Hepatocyte (in vitro differentiated cells): ENCODE measurements at places on chromosomes 5 and 9. TPM values are rescaled to one million over a fixed set of nuclear protein-coding genes. Genes with fewer than 3 reads are reported as not detected.

The PTGER4 gene
- total RNA-seq, result 1.4 and 7.1 TPM in 2 replicates

The LCN9 gene
- 2.2 and 2.6 TPM in 2 replicates for total RNA-seq

DNA sequence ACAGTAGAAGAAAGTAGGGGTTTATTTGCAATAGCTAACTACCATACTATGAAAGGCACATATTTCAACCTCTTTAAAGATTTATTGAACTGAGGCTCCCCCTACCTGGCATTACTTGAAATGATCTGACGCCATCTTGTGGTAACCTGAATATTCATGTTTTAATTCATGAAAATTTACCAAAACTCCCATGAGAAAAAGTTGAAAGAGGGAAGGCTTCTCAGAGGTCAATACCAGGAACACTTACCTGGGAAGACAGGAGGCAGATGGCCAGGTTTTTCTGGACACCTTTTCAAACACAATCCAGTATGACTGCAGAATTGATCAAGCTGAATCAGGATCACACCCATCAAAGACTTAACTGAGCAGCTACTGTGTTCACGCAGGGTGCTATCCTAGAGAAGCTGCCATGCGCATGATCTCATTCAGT, 9.4 kb downstream of the PRELID2 start:
- DNase-seq, result peak; percentile 75

DNA sequence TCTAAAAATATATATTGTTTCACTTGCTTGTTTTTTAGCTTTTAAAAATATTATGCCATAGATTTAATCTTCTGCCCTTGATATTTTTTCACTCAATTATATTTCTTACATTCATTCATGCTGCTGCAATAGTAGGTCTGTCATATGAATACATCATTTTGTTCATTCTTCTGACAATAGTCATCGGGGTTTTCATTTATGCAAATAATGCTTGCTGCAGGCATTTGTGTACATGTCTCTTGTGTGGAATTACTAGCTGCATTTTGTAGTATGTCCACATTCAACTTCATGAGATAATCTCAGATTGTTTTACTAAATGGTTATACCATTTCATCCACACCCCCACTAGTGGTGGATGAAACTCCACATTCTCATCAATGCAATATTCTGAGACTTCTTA, 5.3 kb upstream of the PLPP1 start:
- DNase-seq, result no peak

- no peak for DNase-seq
Measured at GRCh38 chr5:120682851-120683250, 218.8 kb downstream of the PRR16 start.

GRCh38 chr5:2000591-2000990, 117.9 kb upstream of the IRX4 start:
- DNase-seq, result no peak

DNA sequence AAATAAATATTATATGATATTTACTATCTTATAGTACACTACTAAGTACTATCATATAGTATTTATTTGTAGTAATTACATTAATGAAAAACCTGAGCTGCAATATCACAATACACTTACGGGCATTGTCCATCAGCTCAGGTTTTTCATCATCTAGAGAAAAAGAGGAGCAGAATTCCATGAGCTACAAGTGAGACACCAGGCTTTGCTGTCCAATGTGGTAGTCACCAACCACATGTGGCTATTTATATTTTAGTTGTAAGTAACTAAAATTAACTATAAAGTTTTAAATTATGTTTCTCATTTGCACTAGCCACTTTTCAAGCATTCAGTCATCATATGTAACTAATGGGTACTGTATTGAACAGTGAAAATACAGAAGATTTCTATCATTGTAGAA, 13.8 kb upstream of the NRG2 start:
- no peak for DNase-seq
